ENCODE measurements at places on chromosomes 2 and 18. TPM values are rescaled to one million over a fixed set of nuclear protein-coding genes. Genes with fewer than 3 reads are reported as not detected.
A peak's percentile ranks its signal among the peaks of the same experiment; 100 is the strongest.

DNA sequence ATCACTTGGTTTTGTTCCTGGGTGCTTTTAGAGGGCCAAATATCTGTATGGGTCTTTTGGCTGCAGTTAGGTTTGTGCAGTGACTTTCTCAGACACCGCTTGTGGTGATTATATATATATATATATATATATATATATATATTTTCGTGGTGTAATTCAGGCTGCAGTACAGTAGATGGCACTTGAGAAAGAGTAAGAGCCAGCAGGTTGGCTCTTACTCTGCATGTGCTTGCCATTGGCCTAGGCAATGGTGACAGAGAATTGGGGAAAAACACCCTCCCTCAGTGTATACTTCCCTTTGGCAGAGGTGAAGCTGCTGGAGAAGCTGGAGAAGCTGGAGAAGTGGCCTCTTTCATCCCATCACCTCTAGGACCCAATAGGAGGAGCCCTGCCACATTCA, 22.2 kb upstream of the MYL1 start:
- H3K27ac ChIP-seq: no peak overlapping the region
- no peak overlapping the region for H3K4me3 ChIP-seq
- H3K27me3 ChIP-seq: no peaks in the 10 kb centered on the region
- no peaks in the 10 kb centered on the region for H3K4me1 ChIP-seq
- no peaks in the 10 kb centered on the region for H3K36me3 ChIP-seq

DNA sequence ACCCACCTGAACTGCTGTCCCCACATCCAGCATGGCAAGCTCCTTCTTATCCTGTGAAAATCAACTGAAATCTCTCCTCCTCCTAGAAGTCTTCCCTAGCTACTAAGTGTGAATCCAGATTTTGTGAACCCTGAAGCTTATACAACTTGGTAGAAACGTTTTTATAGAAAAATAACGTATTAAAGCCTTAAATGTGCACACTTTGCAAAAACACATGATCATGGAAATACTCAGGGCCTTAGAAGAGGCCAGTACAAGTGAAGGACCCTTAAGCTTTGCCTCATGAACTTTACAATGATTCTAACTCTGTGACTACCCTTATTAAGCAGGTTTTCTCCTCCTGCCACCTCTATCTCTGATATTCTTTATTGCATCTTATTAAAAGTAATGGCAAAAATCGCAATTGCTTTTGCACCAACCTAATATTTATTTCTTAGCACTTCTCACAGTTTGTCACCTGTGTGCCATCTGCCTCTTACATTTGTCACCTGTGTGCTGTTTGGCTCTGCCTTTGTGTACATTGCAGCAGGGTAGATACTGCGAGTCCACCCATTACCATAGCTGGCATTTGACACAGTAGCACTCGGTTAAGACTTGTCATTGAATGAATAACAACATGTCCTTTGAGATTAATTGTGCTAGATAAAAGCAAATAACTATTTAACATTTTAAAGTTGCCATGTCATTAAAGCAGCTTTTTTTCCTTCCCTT, 42.2 kb downstream of the FRZB start:
- H3K27ac ChIP-seq: no peak overlapping the region

Gene SPC25
- 23.7 TPM for total RNA-seq

GRCh38 chr2:19205983-19206533, 152.4 kb downstream of the OSR1 start:
- H3K36me3 ChIP-seq: no peaks in the 10 kb centered on the region
- no peaks in the 10 kb centered on the region for H3K27me3 ChIP-seq
- no peak overlapping the region for H3K4me3 ChIP-seq
- DNase-seq: no peak
- H3K4me1 ChIP-seq: no peaks in the 10 kb centered on the region

Gene THSD7B
- total RNA-seq: 0.19 TPM

Gene G6PC2
- not detected for total RNA-seq

Gene CHRND
- not detected for total RNA-seq

GRCh38 chr2:126029316-126029715, 626.6 kb upstream of the GYPC start:
- no peak overlapping the region for H3K27ac ChIP-seq
- H3K4me1 ChIP-seq: no peaks in the 10 kb centered on the region
- no peaks in the 10 kb centered on the region for H3K36me3 ChIP-seq
- no peak overlapping the region for H3K4me3 ChIP-seq

- no peak overlapping the region for H3K4me3 ChIP-seq
- H3K4me1 ChIP-seq: no peaks in the 10 kb centered on the region
- H3K27ac ChIP-seq: no peak overlapping the region
- H3K36me3 ChIP-seq: no peaks in the 10 kb centered on the region
- no peak for DNase-seq
- no peaks in the 10 kb centered on the region for H3K27me3 ChIP-seq
Observed at GRCh38 chr2:122516775-122517174, 761.3 kb downstream of the TSN start.

DNA sequence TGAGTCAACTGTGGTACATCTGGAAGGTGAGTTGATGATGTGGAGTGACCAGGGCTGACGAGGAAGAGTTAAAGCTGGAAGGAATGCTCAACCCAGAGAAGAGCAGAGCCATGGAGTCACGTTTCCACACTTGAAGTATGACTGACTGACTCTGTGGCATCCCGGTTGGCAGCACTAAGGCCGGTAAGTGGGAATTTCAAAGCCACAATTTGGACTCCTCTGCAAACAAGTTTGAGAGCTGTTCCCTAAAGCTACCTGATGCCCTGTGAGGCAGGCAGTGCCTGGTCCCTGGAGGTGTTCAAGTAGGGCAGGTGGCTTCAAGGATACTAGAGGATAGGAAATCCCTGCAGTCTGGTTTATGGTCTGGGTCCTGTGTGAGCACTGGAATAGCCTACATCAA, 69.3 kb upstream of the ITGB6 start:
- H3K4me3 ChIP-seq: peak overlapping the region; percentile 83
- H3K27ac ChIP-seq: no peak overlapping the region
- DNase-seq: no peak
- peaks cover 65% of the 10 kb centered on the region for H3K4me1 ChIP-seq
- H3K27me3 ChIP-seq: peaks cover 15% of the 10 kb centered on the region
- peaks cover 2% of the 10 kb centered on the region for H3K36me3 ChIP-seq

DNA sequence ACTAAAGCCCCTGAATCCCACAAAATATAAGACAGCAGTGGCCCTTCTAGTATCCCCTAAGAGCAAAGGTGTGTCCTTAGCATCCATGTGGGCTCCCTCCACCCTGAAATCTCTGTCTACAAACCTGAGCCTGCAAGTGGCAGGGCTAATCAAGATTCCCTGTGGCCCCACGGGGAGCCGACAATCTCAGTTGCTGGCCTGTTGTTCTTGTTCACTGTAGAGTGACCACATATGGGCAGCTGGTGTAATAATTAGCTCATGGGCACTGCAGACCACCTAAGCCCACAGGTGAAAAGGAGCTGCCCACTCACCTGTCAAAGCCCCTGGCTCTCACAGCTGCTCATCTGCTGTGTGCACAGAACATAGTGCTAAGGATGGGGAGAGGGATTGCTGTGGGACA, 102.3 kb downstream of the MRO start:
- no peak for DNase-seq
- no peak overlapping the region for H3K4me3 ChIP-seq
- H3K27ac ChIP-seq: no peak overlapping the region
- H3K36me3 ChIP-seq: no peaks in the 10 kb centered on the region
- H3K27me3 ChIP-seq: peaks cover 9% of the 10 kb centered on the region

DNA sequence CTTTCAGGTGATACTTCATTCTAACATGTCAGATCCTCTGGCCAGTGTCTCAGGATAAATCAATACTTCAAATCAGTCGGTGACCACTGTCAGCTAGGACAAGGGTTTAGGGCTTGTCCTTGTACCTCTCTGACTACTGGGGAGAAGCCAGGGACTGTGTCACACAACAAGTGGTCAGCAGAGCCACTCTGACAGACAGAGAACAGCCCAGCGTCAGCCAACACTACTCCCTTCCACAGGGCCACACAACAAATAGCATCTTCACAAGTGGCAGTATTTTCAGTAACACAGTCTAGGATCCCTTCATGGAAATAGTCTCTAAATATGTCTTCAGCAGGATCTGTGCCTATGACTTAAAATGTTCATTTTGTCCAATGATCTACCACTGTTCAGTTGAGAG, 14.2 kb downstream of the FLACC1 start:
- no peaks in the 10 kb centered on the region for H3K27me3 ChIP-seq
- DNase-seq: no peak
- no peak overlapping the region for H3K27ac ChIP-seq
- no peaks in the 10 kb centered on the region for H3K4me1 ChIP-seq
- peaks cover 14% of the 10 kb centered on the region for H3K36me3 ChIP-seq
- H3K4me3 ChIP-seq: no peak overlapping the region

Gene DYNAP
- total RNA-seq: not detected

GRCh38 chr18:60624207-60624606, 251.6 kb upstream of the MC4R start:
- no peaks in the 10 kb centered on the region for H3K27me3 ChIP-seq
- H3K36me3 ChIP-seq: no peaks in the 10 kb centered on the region
- H3K27ac ChIP-seq: no peak overlapping the region

GRCh38 chr2:175461839-175462238, 280.3 kb upstream of the ATP5MC3 start:
- H3K4me1 ChIP-seq: no peaks in the 10 kb centered on the region
- H3K27ac ChIP-seq: no peak overlapping the region
- H3K36me3 ChIP-seq: no peaks in the 10 kb centered on the region
- DNase-seq: no peak
- no peaks in the 10 kb centered on the region for H3K27me3 ChIP-seq

GRCh38 chr2:176637486-176638166, 368.4 kb downstream of the MTX2 start:
- H3K27me3 ChIP-seq: peaks cover 54% of the 10 kb centered on the region
- no peak overlapping the region for H3K27ac ChIP-seq
- no peaks in the 10 kb centered on the region for H3K36me3 ChIP-seq
- H3K4me3 ChIP-seq: peak overlapping the region; percentile 76
- H3K4me1 ChIP-seq: no peaks in the 10 kb centered on the region

GRCh38 chr2:152155209-152155608, 20.4 kb downstream of the STAM2 start:
- H3K27me3 ChIP-seq: no peaks in the 10 kb centered on the region
- H3K36me3 ChIP-seq: peaks cover 2% of the 10 kb centered on the region
- no peak overlapping the region for H3K4me3 ChIP-seq
- H3K27ac ChIP-seq: no peak overlapping the region
- H3K4me1 ChIP-seq: peaks cover 23% of the 10 kb centered on the region
- no peak for DNase-seq

DNA sequence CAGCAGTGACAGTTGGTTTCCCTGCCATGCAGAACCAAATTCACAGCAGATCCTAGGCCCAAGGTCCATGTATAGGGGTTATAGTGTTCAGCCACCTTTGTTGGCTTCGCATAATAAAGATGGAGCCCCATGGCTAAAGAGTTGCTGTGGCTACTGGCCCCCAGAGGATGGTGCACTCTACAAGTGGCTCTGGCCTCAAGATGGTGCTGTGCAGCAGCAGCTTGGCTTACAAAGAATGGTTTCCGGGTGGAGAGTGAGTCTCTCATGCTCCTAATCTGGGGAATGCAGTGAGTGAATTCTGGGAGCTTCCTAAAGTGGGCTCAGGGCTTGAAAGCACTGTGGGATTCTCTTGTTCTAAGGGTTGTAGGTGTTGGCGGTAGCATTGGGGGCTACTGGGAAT, 1199.7 kb downstream of the CNTNAP5 start:
- no peaks in the 10 kb centered on the region for H3K27me3 ChIP-seq
- no peaks in the 10 kb centered on the region for H3K4me1 ChIP-seq
- no peak overlapping the region for H3K4me3 ChIP-seq

DNA sequence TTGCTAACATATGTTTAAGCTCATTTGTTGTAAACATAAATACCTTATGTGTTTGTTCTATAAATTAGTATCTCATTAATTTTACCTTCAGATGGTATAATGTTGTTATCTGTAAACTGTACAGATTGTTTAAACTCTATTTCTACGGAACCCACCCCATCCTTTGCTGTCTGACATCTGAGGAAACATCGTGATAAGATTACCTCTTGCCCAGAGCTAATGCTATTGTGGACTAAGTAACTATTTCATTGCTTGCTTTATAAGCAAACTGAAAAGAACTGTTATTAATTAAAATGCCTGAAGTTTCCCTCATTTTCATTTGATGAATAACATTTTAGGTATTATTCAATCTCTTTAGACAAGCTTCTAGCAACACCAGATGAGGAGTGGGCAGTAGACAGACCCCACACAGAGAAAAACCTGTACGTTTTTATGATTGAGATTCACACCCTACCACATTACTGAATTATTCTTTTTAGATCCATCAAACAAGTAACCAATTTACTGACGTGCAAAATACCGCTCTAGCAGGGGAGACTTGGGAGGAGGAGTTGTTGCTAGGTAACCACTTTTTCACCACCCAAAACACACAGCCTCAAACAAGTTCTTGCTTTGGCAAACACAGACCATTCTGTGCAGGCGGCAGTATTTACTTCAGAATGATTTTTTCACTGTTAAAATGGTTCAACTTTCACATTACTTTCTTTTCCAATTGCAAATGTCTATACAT, 1.9 kb upstream of the SYT4 start:
- DNase-seq: no peak
- H3K27ac ChIP-seq: no peak overlapping the region
- H3K27me3 ChIP-seq: peaks cover 13% of the 10 kb centered on the region
- H3K4me1 ChIP-seq: no peaks in the 10 kb centered on the region
- no peaks in the 10 kb centered on the region for H3K36me3 ChIP-seq
- no peak overlapping the region for H3K4me3 ChIP-seq

GRCh38 chr18:49819823-49820671, 6.7 kb upstream of the ACAA2 start:
- H3K36me3 ChIP-seq: peaks cover 3% of the 10 kb centered on the region
- H3K27ac ChIP-seq: peak overlapping the region; percentile 94
- peaks cover 59% of the 10 kb centered on the region for H3K4me1 ChIP-seq
- H3K27me3 ChIP-seq: no peaks in the 10 kb centered on the region
- peak; percentile 56 for DNase-seq

Gene NEMP2
- 22.3 TPM for total RNA-seq

- no peak overlapping the region for H3K4me3 ChIP-seq
- peaks cover 11% of the 10 kb centered on the region for H3K4me1 ChIP-seq
- H3K36me3 ChIP-seq: no peaks in the 10 kb centered on the region
- no peak overlapping the region for H3K27ac ChIP-seq
- peaks cover 24% of the 10 kb centered on the region for H3K27me3 ChIP-seq
Observed at GRCh38 chr18:54812885-54813284, 15.4 kb upstream of the RAB27B start.

GRCh38 chr18:814300-815084, 2.5 kb upstream of the YES1 start:
- no peak for DNase-seq
- H3K4me1 ChIP-seq: peaks cover 50% of the 10 kb centered on the region
- peaks cover 7% of the 10 kb centered on the region for H3K36me3 ChIP-seq
- H3K27me3 ChIP-seq: no peaks in the 10 kb centered on the region

DNA sequence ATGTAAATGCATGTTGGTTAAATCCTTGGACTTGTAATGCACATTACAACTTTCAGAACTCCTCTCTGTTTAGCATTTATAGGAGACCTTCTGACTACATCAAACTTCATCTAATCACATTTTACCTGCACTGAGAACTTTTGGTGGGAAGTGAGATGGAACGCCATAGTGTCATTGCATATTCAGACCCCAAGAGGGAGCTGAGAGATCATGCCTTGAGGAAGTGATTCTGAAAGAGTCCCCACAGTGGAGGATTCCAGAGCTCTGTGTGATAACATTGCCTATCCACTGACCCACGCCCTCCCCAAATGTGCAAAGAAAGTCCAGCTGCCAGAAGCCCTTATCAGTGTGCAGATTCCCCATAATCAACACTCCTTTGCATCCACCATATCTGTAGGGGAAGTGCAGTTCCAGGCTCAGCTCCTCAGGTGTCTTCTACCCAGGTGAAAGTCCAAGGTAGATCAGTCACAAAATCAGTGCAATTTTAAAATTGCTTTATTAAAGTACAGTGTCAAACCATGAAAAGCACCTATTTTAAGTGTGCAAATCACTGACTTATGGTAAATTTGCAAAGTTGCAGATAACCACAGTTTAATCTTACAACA, 212.4 kb downstream of the RPIA start:
- no peaks in the 10 kb centered on the region for H3K36me3 ChIP-seq
- peak; percentile 2 for DNase-seq
- no peaks in the 10 kb centered on the region for H3K4me1 ChIP-seq
